SK-N-MC (cell line): ENCODE measurements at places on chromosomes 7 and 10.

DNA sequence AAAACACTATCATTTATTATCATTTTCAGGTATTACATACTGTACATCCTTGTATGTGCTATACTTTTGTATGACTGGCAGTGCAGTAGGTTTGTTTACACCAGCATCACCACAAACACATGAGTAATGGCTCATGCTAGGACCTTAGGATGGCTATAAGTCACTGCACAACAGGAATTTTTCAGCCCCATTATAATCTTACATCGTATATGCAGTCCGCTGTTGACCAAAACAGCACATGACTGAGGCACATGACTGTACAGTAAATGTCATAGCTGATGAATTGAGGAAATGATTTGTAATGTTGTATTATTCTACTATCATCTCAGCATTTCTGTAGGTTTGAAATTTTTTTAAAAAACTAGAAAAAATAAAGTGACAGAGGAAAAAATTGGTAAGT lies 38.6 kb downstream of the BPGM start:
- no peak for DNase-seq

DNA sequence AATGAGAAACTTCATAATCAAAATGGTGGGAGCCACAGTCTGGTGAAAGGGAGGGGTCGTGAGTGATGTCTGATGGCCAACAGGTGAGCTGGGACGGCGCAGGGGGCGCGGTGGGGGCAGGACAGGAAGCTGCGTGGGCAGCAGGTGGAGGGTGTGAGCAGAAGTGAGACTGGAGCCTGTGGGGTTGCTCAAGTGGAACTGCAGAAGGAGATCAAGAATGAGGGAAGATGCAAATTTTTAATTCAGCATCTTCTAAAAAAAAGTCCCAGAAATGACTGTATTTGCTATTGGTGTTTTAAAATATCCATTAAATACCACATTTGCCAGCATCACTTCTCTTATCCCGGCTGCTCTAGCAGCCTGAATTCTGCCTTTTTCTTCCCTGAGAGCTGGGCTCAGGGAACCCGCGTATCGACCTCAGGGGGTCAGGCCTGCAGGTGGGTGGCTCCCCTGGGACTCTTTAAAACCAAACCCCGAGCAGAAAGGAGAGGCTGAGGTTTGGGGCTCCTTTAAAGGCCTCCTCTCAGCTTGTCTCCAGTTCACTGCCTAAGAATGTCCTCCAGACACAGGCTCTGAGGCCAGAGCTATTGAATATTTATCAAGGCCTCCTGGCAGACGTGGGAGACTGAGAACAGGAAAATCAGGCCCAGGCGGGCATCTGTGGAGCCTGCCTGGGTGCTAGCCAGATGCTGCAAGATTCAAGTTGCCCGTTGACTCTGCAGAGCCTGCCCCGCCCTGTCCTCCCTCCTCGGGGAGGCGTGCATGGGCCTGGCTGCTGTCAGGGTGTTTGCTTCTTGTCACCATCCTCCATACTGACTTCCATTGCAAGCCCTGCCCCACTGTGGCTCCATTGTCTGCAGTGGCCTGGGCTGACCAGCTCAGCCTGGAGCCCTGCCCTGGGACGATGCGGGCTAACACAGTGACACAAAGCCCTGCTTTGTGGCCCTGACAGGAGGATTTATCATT lies 53.9 kb downstream of the SYPL1 start:
- DNase-seq = no peak

DNA sequence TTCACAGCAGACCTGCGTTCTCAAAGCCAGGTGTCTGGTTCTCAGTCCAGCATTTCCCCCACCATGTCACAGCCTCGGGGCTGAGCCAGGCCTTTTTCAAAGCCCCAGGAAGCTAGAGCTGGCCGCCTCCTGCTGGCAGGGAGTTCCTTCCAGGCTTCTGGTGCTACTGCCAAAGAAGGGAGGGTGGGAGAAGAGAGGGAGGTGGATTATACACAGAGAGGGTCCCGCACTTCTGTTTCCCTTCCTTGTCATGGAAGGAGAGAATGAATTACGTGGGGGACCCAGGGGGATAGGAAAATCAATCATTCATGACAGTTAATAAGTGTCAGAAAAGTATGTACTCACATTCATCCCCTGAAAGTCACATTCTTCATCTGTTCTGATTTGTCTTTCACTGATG lies 600 bp upstream of the LGI1 start:
- DNase-seq = no peak

DNA sequence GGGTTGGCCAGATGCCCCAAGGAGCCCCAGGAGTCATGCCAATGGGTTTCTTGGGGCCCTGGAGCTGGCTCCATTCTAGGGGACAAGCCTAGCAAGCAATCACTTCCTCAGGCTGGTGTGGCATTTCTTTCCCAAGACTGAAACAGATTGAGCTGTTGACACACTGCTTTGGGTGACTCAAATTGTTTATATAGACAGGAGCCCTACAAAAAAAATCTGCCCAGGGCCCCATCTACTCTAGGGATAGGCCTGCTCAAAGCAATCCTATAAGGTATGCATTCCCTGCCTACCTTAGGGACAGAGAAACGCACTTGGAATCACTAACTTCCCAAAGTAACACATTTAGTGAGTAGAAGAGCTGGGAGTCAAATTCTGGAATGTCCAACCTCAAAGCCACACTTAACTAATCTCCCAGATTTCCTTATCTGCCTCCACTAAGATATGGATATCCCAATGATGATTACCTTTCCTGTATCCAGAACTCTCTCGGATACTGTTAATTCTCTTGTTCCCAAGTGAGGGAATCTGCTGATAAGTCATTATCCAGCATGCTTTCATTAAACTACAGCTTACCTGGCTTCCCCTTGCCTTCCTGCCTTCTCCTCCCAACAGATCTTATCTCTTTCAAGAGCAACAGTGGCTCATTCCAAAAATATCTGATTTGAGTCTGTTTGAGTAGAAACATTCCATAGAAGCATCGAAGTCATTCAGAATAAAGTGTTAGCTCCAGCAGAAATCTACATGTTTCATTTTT lies 3.1 kb downstream of the ABLIM1 start:
- no peak for DNase-seq

DNA sequence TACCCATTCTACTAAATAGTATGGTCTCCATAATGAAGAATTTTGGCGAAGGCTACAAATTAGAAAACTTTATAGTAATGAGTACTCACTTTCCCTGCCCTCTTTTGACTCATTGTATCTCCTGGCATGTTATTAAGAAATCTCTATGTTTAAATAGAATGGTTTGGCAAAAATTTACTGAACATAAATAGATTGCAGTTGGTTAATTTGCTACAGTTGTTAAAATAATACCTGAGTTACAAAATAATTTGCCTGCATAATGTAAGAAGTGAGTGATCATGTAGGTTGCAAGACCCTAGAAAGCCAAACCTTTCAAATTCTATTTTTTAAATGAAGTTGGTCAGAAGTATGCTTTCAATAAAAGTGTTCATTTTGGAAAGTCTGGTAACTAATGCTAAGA lies 176.8 kb upstream of the AHR start:
- DNase-seq = no peak

- no peak for DNase-seq
Observed at GRCh38 chr7:45350896-45351295, 193.3 kb downstream of the RAMP3 start.

GRCh38 chr7:68958571-68958970 lies 639.7 kb upstream of the AUTS2 start:
- no peak for DNase-seq

GRCh38 chr10:96833220-96834001 lies 1.3 kb downstream of the LCOR start:
- DNase-seq = no peak

GRCh38 chr7:155669717-155670505 lies 25.4 kb downstream of the RBM33 start:
- no peak for DNase-seq

DNA sequence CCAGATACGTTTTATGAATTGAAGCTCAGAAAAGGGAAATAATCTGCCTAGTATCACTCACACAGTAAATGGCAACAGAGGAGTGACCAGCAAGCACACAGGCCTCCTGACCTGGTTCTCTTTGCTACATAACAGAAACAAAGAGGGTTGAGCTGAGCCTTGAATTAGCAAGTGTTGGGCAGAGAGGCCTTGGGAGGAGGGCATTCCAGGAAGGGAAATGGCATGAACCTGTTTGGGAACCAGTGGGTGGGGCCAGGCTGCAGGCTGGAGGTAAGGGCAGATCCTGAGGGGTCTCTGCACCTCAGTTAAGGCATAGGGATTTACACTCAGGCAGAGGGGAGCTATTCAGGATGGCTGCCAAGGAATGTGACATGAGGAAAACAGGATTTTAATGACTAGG lies 24.8 kb upstream of the CYCS start:
- DNase-seq = no peak

GRCh38 chr10:58742141-58742540 lies 229.5 kb downstream of the BICC1 start:
- no peak for DNase-seq
